ENCODE measurements at places on chromosomes 1 and 21.

GRCh38 chr1:238753252-238753651 lies 633.1 kb upstream of the CHRM3 start:
- no peak for DNase-seq

- no peak for DNase-seq
Observed at GRCh38 chr1:27660300-27660835, 11.6 kb downstream of the IFI6 start.

- DNase-seq, result no peak
Observed at GRCh38 chr1:208485512-208485911, 241.3 kb upstream of the PLXNA2 start.

GRCh38 chr1:61190618-61191432 lies 108.5 kb downstream of the NFIA start:
- no peak for DNase-seq

DNA sequence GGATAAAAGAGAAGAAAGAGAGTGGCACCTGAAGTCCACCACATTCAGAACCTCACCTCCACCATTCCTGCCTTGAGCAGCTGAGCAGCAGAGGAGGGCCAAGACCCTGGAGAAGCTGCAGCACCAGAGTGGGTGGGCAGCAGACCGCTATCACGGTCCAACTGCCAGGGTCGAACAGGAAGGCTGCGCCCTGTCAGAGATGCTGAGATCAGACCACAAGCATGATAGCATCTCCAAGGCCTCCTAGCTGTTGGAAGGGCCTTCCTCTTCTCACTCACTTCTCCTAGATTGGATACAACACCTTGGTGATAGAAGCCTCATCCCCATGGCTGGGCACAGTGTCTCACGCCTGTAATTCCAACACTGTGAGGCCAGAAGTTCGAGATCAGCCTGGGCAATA lies 12.1 kb upstream of the SLC45A3 start:
- no peak for DNase-seq

- DNase-seq, result no peak
Observed at GRCh38 chr1:150234309-150234565, 1.7 kb downstream of the ANP32E start.

Measured in CD8-positive, alpha-beta T cell (primary cell).